ENCODE measurements at places on chromosomes 3 and 15.

DNA sequence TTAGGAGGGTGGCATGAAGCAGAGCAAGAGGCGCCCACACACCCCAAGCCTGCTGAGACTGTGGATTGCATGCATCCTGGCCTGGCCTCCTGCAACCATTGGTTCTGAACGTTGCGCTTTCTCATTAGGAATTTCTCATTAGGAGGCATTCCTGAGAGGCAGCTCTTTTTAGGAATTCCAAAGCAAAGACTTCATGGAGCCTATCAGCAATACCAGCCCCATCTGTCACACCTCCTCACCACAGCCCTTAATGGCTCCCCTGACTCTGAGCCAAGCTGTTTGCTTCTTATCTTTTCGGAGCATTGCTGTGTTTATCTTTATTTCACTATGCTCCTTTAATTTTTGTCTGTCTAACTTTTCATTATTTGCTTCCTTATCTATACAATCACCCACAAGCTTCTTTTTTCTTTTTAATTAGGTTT lies 226.9 kb downstream of the CACNA2D3 start:
- no peak for DNase-seq

GRCh38 chr15:99249270-99249841 lies at the start of gene TTC23:
TTC23 (minus strand) TSS chr15:99249581; CDS start chr15:99228712, 20,869 bp downstream.
- no peak for DNase-seq

DNA sequence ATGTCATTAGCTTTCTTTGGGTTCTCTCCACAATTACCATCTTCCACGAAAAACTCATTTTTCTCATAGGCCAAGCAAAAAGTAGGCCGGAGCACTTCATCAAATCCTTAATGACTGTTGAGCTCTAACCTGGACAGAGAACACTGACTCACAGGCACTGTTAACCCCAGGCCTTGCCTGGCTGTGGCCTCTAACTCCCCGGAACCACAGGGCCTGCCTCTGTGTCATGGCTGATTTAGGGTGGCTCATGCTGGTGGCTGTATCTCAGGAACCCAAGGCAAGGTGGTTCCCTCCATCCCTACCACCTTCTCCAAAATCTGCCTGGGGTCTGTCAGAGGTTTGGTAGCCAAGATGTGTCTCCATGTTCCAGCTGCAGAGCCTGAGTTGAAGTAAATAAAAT lies 3.6 kb downstream of the CRTAP start:
- no peak for DNase-seq

GRCh38 chr3:169348276-169348675 lies 315.2 kb downstream of the MECOM start:
- DNase-seq: no peak

DNA sequence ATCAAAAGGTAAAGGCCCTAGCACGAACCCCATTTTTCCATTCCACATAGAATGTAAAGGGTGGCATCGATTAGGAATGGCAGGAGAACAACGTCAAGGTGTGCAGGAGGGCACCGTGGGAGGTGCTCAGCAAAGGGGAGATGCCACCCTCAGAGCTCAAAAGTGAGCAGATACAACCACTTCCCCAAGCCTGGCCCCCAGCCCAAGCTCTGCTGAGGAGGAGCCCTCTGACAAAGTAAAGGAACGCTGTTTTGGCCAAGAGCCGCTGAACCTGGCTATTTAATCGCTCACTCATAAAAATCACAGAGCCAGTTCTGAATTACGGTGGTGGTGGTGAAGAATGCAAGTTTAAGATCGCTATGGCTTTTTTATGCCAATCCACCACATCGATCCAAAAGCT lies 12.4 kb downstream of the GNB5 start:
- DNase-seq: no peak

GRCh38 chr3:66931291-66931690 lies 66.8 kb upstream of the KBTBD8 start:
- DNase-seq: no peak

Data from natural killer cell treated with Interleukin-12 subunit alpha and Interleukin-12 subunit beta and Interleukin-15 and Interleukin-18, amount 100 ng/mL, for 72 hours (primary cell).